ENCODE measurements at places on chromosomes 7 and 10.

DNA sequence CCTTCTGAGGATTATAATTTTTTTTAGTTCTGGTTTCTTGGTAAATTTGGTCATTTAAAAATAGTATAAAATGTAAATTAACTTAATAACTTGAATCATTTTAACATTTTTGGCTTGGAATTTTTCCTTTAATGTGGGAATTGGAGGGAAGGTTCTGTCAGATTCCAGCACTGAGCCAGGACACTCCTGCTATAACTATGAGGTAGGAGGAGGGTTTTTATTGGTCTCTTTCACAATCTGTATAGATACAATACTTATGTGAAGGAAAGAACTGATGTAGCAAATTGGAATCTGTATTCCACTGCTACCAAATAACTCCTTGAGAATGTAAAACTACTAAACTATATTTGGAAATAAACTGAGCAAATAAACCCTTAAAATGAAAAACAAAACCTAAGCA is 3.2 kb downstream of the PRKG1 start:
- H3K27me3 ChIP-seq, result peaks cover 38% of the 10 kb centered on the region
- H3K4me1 ChIP-seq, result no peaks in the 10 kb centered on the region
- DNase-seq, result no peak
- no peak overlapping the region for H3K27ac ChIP-seq

GRCh38 chr10:48843198-48843597 is 96.4 kb downstream of the LRRC18 start:
- H3K4me3 ChIP-seq, result no peak overlapping the region
- no peaks in the 10 kb centered on the region for H3K4me1 ChIP-seq
- no peak for DNase-seq

DNA sequence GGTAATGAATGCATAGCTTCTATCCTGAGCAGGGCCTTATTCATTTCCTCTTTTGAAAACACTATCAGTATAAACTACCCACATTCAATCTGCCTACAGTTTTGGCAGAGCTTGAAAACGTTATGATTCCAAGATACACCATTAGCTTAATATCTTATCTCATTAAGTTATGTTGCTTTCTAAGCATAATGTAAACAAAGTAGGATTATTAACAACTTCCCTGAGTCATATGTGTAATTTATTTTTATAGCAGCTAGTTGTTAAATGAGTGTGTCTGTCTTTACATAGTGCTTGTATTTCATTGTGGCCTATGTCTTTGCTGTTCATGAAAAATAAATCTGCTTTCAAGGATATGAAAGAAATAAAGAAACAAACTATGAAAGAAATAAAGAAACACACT is 106.2 kb upstream of the DLX6 start:
- DNase-seq, result no peak
- H3K27me3 ChIP-seq, result no peaks in the 10 kb centered on the region
- no peak overlapping the region for H3K27ac ChIP-seq
- no peaks in the 10 kb centered on the region for H3K36me3 ChIP-seq

GRCh38 chr10:30192846-30193608 is 133.6 kb upstream of the JCAD start:
- no peaks in the 10 kb centered on the region for H3K27me3 ChIP-seq
- H3K4me3 ChIP-seq, result no peak overlapping the region
- peaks cover 7% of the 10 kb centered on the region for H3K4me1 ChIP-seq
- no peak overlapping the region for H3K27ac ChIP-seq
- H3K36me3 ChIP-seq, result no peaks in the 10 kb centered on the region
- DNase-seq, result no peak

All from left lung (tissue), 14 donors.